Memory B cell (primary cell): ENCODE measurements at places on chromosomes 13 and 19.

GRCh38 chr19:960020-960419 lies 24.1 kb upstream of the WDR18 start:
- DNase-seq = no peak

DNA sequence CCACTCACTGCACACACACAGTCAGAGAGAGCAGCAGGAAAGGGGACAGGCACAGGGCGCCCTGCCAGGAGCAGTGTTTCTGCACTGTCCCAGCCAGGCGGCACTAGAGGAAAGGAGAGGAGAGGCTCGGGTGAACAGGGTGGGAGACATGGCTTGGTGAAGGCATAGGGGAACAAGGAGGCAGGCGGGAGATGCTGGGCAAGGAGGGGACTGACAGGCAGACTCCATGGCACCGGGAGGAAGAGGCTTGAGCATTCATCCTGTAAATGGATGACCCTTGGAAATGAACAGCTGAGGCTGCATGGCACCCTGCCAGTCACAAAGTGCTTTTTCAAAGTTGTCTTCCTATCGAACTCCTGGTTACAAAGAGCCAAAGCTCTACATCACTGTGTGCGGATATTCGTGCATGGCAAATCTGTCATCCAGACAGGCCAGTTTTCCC lies 22.4 kb downstream of the MED26 start:
- no peak for DNase-seq

GRCh38 chr19:38274739-38275138 lies 10.4 kb downstream of the SPINT2 start:
- DNase-seq = no peak

GRCh38 chr13:94345374-94346195 lies 133.9 kb downstream of the DCT start:
- no peak for DNase-seq

DNA sequence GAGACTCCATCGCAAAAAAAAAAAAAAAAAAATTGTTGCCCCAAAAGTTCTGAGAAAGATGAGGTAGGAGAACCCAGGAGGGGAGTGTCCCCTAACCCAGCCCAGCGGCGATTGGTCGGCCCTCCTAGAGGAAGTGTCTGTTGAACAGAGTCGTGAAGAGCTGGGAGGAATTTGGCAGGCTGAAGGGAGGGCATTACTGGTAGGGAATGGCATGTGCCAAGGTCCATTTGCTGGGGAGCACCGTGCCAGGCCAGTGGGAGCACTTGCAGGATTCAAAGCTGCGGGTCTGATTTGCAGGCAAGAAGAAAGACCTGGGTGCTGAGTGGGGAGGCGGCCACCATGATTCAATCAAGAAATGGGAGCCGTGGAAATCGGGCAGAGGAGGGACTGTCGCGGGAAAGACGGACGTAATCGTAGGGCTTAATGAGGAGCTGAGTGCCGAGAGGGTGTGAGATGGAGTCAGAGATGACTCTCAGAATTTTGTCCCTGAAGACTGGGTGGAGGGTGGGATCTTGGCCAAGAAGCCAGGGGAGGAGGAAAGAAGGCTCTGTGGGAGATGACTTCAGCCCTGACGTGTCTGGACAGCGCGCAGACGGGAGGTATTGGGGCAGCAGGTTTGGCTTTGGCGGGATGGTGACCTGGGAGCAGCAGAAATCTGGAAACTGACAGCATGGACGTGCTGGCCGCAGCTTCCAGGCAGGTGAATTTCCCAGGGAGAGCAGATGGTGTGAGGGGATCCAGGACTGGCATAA lies 15.4 kb downstream of the CERS4 start:
- DNase-seq = no peak

DNA sequence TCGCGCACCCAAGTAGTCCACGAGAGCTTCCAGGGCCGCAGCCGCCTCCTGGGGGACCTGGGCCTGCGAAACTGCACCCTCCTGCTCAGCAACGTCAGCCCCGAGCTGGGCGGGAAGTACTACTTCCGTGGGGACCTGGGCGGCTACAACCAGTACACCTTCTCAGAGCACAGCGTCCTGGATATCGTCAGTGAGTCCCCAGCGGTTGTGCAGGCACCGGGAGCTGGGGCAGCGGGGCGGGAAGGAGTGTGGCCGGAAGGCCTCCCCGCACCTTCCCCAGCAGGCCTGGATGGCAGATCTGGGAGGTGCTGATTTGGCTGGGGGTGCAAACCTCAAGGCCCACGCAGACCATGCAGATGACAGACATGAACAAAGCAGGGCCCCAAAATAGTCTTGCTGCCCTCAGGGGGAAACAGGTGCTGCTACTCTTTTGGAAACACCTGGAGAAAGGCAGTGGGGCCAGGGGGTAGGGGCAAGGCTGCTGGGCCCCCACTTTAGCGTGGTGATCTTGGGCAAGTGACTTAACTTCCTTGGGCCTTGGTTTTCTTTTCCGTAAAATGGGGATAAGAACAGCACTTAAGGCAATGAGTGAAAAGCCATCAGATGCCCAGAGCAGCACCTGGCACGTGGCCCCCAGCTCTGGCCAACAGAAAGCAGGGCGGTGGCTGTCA lies 4.0 kb downstream of the MAG start:
- no peak for DNase-seq

- no peak for DNase-seq
These were observed 1.2 kb upstream of the ZFP36 start for GRCh38 chr19:39405261-39405957.

GRCh38 chr19:38836159-38836982 lies 4.8 kb upstream of the ECH1 start:
- DNase-seq = no peak

DNA sequence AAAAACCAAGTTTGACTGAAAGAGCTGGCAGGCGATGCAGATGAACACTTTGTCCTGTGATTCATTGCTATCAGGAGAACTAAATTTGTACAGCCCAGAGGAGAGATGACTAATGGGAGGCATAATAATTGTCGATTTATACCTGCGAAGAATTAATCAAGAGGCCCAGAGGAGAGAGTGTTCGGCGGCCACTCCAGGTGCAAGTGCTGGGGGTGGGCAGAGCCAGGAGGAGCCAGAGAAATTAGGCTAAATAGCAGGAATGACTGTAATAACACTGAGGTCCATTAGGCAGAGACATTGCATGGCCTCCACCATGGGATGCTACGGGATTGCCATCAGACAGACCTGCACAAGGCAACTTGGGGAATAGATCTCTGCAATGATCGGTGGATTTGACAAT lies 107.7 kb upstream of the UQCRFS1 start:
- DNase-seq = no peak

GRCh38 chr19:19461671-19462622 lies 53.4 kb downstream of the TSSK6 start:
- DNase-seq = no peak

- DNase-seq = no peak
These were observed 18.6 kb downstream of the SCEL start for GRCh38 chr13:77554069-77554468.

DNA sequence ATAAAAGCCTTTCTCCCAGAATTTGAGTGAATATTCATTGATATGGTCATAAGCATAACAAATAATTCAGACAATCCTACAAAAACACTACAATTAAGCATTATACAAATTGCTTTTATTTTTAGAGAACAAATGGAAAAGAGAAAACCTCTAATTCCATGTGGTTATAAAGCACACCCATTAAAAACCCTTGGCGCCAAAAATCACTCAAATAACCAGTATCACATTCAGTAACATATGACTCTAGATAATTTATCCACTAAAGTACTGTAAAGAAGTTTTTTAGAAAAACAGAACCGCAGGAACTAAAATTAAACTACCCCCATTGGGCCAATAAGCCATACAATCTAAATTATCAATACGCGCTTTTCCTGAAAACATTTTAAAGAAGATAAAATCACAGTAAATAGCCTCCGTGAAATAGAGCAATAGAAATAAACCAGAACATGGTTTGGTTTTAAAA lies 569 bp downstream of the LCP1 start:
- no peak for DNase-seq

DNA sequence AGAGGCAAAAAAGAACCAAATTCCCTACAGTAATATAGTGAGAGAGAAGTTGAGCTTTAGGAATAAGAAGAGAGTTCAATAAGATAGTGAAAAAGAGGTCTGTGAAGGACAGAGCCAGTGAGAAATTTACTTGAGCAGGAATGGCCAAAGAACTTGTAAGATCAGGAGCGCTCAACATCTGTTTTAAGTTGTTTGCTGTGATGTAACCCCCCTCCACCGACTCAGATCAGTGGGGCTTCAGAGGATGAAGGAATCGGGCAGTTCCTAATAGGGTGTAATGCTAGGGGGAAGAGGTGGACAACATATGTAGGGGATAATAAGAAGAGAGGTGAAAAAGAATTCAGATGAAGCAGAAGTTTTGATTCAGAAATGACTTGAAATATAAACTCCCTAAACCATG lies 85.3 kb upstream of the FNDC3A start:
- no peak for DNase-seq

DNA sequence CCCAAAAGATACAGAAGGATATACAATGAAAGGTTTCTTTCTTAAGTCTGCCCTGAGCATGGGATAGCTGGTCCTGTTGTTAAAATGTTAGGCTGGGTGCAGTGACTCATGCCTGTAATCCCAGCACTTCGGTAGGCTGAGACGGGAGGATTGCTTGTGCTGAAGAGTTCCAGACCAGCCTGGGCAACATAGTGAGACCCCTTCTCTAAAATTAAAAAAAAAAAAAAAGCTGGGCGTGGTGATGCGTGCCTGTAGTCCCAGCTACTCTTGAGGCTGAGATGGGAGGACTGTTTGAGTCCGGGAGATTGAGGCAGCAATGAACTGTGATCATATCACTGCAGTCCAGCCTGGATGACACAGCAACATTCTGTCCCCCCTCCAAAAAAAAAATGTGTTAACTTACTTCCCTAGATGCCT lies 52.5 kb upstream of the SHKBP1 start:
- no peak for DNase-seq

GRCh38 chr13:23984546-23984945 lies 87.2 kb upstream of the C1QTNF9B start:
- DNase-seq = no peak

DNA sequence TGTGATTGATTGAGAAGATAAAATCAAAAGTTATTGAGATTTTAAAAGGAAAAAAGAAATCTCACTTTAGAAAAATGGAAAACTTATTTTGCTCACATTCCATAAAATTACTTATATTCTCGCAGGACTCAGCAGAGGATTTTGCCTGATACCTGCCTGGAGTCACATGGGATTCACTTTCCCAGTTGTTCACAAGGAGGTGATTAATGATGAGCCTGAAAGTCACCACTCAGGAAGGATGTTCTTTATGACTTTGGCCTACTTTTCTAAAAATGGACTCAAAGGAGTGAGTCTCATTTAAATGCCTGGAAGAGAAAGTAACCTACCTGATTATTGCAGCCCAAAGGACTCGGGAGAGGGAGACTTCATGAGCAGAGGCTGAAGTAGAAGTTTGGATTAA lies 34.5 kb upstream of the FAM216B start:
- DNase-seq = no peak

- DNase-seq = no peak
These were observed 22.4 kb downstream of the GTF2F2 start for GRCh38 chr13:45142440-45143345.

GRCh38 chr19:39246951-39247669 lies 1.5 kb downstream of the IFNL4 start:
- no peak for DNase-seq

DNA sequence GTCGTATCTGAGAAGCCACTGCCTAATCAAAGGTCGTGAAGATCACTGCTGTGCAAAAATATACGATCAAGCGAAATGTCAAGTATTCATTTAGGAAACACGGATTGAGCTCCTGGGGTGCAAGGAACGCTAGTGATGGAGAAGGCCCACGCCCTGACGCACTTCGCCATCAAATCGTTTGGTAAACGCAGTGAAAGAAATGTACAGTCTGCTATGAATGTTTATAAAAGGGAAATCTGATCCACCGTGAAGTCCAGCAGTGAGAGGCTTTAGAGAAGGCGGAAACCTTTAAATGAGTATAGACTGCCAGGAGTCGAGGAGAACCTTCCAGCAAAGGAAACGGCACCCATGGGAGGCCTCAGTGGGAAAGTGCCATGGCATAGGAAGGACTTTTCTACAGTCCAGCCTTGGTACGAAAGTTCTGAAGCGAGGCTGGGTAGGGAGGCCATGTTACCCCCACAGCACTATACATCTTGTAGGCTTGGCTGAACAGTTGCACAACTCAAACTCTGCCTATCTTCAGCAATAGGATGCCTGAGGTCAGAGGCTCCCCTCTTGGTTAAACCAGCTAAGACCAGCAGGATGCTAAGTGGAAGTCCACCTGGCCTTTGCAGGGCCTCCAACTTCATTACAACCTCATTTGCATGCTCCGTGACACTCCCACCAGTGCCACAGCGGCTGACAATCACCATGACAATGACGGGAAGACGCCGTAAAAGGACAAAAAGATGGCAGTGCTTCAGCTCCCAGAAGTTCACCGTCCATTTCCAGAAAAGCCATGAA lies 20.4 kb downstream of the PCID2 start:
- DNase-seq = no peak

DNA sequence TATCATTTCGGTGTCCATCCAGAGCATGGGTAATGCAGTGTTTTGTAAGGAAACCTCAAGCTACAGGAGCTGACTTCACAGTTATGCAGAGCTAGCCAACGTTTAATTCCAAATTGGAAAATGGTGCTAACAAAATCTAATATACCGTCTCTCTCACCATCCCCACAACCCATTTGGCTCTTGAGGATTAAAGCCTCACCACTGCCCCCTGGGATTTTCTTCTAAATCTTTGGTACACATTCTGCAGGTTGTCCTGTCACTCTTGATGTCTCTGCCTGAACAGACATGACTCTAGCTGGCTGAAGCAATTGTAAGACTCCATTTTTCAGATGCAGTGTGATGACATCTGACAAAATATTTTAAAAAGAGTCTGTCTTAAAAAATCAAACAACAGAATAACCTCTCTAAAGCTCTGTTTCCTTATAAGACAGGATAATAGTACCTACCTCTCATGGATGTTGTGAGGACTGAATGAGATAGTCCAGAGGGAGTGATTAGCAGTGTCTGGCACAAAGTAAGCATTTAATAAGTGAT lies 451.8 kb downstream of the SUCLA2 start:
- no peak for DNase-seq
